Stimulated activated CD8-positive, alpha-beta memory T cell treated with anti-CD3 and anti-CD28 coated beads, Interleukin-7, amount 100 ng/mL, for 1 hour (primary cell): ENCODE measurements at places on chromosomes 4 and X.

GRCh38 chr4:47713129-47713834 lies 124.6 kb downstream of the CORIN start:
- DNase-seq: no peak

DNA sequence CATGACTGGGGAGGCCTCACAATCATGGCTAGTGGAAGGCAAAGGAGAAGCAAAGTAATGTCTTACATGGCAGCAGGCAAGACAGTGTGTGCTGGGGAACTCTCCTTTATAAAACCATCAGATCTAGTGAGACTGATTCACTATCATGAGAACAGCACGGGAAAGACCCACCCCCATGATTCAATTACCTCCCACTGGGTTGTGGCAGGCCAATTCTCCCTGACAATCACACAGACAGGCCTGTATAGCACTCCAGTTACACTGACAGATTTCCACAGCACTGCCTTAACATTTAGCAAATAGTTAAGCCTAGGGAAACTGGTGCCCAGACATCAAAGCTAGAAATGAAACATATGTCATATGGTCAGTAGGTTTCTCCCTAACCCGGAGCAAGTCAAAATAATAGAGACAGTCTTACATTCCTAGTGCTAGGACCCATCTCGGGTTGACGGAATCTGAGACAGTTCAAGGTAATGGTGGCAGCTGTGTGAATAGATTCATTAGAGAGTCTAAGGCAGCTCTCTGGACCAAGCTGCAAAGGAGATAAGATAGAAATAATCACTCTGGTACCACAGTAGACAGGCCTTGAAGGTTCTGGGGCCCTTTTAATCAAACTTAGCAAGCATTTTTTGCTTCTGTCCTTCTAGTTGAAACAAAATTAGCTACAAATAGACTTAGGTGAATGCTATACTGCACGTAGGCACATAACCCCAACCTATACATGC lies 9.4 kb upstream of the HERC5 start:
- DNase-seq: no peak

DNA sequence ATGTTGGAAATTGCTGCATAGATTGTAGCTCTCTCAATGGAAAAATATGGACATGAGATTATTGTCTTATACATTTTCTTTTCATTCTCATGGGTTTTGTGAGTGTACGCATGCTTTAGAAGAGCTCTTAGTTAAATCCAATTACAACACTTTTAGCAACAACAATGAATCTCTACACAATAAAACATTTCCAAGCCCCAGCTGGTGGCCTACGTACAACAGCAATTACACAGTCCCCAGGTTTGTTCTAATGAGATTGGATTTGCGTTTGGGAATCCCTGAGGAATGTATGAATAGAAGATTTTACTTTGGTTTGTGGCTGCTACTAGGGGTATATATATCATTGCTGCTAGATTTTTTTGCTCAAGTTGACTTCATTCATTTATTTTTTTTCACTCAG lies 98.6 kb downstream of the FHDC1 start:
- DNase-seq: no peak

DNA sequence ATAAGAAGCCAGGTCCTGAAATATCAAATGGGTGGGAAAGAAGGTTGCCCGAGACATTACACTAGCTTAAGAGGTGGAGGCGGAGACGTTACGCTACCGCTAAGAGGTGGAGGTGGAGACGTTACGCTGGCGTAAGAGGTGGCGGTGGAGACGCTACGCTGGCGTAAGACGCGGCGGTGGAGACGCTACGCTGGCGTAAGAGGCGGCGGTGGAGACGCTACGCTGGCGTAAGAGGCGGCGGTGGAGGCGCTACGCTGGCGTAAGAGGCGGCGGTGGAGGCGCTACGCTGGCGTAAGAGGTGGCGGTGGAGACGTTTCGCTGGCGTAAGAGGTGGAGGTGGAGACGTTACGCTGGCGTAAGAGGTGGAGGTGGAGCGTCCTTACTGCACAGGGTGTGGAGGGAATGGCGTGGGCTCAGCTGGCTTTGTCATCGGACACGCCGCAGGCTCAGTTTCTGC lies 12.8 kb downstream of the CYP4V2 start:
- DNase-seq: peak; percentile 39

DNA sequence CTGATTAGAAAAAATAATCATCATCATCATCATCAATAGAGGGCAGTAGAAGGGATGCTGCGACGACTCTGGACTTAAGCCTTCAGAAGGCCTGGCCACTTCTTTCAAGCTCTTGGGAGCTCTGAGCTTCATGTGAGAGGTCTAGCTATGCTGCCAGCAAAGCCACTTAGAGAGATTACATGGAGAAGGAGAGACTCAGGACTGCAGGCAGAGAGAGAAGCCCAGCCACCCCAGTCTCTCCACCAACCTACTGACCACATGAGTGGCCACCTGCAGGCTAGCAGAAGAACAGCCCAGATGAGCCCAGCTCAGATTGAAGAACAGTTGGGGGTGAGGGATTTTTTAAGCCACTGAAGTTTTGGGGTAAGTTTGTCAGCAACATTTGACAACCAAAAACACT lies 17.1 kb upstream of the TMEM150C start:
- no peak for DNase-seq

DNA sequence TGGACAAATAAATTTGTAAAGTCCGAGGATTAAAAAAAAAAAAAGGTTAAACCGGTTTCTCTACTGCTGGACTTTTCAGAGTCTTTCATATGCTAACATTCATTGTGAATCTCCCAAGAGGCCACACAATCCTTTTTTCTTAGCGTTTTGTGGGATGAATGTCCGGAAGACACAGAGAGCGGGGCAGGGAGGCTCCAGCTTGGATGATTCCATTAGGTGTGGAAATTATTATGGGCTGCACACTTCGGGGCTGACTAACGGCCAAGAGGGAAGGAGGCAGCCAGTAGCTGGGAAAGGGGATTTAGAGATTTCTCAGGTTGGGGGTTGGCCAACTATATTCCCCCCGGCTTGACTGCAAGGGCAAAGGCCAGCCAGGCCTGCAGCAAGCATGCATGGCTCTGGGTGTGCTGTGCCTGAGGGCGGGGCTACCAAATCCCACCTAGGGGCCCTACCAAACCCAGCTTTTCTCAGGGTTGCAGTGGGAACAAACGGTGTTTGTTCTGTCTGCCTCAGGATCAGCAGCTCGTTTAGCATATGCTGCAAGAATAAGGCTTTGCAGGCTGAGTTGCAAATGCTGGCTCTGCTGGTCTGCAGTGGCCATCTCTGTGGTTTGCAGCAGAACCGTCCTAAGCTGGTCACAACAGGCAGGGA lies 28.6 kb downstream of the NYX start:
- DNase-seq: no peak

DNA sequence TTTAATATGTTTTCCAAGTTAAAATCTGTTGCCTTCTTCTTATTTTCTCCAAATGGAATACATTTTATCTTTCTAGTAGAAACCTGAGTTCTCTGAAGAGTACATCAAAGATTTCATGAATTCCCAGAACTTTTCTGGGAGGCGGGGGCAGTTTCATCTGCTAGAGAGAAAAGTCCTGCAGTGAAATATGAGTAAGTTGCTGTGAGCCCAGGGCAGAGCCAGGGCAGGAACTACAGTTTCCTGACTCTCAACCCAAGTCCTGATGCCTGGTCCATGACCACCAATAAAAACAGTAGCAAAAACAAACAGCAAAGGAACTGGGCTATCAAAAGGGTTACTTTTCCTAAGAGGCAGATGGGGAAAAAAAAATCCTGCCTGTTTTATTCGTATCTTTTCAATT lies 239.4 kb upstream of the CTSO start:
- DNase-seq: no peak

GRCh38 chr4:15521442-15522039 lies 51.9 kb downstream of the CC2D2A start:
- DNase-seq: no peak

DNA sequence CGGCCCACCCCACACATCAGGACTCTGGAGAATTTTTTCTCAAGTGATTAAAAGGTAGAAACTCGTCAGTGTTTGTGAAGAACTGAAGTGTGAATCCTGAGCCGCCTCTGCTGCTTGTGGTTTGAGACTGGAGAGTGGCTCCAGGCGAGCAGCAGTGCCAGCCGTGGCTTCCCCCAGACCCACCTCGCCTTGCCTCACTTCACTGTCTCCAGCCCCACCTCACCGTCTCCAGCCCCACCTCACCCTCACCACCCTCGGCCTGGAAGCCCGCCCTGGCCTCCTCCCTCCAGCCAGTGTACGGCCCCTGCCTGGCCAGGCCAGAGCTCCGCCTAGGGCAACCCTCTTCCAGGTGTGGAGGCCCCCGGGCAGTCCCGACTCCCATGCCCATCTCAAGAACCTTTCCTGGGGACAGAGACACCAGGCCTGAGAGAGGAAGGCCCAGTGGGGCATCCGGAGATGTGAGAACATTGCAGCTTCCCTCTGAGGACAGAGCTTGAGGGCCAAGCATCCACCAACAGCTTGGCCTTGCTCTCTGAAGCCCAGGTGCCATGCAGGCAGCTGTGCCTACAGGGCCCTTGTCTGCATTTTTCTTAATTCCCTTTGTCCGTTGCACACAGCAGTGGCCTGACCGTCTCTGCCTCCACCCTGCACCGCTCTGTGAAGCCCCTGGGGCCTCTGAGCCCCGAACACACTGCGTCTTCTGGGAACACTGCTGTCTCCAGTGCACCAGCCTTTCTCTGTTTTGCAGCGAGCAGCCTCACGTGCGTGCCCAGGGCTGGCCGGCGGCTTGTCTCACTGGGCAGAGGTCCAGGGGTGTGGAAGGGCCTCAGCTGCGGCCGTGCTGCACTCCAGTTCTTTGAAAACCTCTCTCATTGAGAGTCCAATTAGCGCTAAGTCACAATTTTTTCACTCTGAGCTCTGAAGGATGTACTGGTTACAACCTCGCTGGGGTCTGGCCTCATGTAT lies 13.8 kb downstream of the SH3BP2 start:
- no peak for DNase-seq

GRCh38 chr4:88653371-88653946 lies 44.2 kb downstream of the NAP1L5 start:
- DNase-seq: no peak

DNA sequence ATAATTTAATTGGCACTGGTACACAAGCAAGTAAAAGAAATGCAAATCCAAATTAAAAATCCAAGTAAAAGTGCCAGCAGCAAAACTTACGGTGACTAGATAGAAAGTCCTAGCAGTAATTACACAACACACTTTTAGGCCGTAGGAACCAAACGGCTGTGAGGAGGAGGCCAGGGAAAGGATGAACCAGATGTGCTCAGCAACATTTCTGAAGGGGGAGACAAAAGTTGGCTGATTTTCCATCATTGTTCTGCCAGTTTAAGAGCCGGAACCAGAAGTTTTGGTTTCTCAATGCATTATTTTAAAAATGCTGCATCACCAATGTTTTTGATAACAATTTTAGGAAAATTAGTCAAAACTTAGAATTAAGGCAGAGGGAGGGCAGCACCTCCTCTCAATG lies 68.7 kb upstream of the ENPP6 start:
- no peak for DNase-seq

DNA sequence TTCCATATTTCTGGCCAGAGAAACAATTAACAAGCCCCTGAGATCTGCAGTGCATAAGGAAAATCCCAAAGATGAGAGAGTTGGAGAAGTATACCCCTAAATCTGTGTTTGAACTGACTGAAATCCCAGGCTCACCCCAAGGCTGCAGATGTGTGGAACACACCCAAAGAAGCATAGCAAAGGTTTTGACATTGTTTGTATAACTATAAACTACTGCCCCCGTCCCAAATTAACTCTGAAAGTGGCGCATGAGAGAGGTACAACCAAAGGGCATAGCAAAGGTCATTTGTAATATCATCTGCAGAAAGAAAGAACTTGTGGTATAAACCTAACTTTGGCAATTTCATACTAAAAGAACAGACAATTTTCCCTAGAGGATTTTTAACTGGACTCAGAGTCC lies 157.9 kb downstream of the DCAF12L1 start:
- DNase-seq: no peak

- DNase-seq: no peak
Measured at GRCh38 chr4:143374771-143375170, 38.1 kb downstream of the GAB1 start.

DNA sequence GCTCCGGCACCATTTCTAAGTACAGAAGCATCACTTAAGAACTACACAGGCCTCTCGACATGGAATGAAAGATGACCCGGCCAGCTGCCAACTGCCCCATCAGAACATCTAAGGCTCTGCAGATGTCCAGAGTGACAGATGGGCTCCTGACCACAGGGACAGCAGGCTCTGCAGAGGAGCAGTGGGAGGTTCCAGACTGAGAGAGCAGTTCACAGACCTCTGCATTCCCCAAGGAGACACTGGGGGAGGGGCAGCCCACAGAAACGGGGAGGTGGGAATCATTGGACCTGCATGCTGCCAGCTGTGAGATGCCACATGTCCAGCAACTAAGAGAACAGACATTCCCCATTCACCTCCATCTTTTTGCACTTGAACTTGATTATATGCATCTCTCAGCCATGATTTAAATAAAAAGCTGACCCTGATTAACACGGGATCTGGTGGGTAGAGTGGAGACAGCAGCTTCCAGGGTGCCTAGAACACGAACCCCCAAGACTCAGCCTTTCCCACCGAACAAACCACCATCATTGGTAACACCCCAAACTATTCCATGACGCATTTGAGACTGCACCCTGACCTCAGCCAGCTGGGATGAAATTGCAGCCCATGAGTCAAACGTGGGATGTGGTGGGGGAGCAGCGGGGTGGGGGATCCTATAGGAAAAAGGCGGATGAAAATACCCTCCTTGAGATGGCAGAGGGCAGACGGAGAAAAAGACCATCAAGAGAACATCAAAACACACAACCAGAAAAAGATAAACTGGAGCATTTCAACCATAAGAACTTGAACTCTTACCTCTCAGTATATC lies 47.2 kb downstream of the AFAP1 start:
- no peak for DNase-seq

GRCh38 chrX:63664741-63665140 lies 120.3 kb downstream of the ARHGEF9 start:
- no peak for DNase-seq

DNA sequence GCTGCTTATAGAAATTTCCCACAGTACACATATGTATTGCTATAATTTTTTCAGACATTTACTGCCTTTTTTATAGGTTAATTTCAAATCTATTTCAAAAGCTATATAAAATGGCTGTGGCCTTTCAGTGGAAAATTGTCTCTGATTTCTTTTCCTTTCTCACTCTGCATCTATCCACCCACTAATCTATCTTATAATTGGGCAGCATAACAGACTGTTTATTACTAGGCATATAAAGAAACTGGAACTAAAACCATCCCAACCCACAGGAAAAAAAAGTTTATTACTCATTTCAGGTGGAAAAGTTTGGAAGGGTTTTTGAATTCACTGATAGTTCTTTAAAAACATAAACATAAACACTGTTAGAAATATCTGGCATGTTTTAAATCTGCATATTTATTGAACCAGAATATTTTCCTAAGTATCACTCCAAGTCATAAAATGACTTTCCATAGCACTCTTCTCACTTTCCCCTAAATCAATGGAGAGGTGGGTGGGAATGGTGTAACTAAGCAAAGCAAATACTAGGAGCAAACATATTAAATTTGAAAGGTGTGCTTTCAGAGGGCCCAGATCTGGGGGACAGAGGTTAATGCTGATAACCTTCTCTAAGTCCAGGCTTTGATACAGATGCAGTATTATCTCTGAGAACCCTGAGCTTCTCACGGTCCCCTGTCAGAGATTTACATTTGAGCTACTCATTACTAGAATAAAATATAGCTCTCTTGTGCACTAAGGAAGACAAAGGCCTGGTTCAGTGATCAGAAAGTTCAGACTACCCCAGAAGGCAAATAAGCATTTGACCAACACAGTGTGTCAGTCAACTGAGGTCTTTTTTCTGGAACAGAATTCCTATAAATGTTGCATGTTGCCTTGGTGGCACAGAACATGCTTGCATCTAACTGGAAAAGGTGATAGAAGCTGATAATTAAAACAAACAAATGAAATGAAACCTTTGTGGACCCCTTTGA lies 328.3 kb downstream of the UNC5C start:
- no peak for DNase-seq
